ENCODE measurements at places on chromosomes 5 and 9.
A peak's percentile ranks its signal among the peaks of the same experiment; 100 is the strongest.

- DNase-seq: no peak
- peak overlapping the region; percentile 13 for H3K4me3 ChIP-seq
- peaks cover 71% of the 10 kb centered on the region for H3K27me3 ChIP-seq
- peaks cover 60% of the 10 kb centered on the region for H3K4me1 ChIP-seq
Observed at GRCh38 chr9:116323012-116323411, 169.4 kb downstream of the PAPPA start.

DNA sequence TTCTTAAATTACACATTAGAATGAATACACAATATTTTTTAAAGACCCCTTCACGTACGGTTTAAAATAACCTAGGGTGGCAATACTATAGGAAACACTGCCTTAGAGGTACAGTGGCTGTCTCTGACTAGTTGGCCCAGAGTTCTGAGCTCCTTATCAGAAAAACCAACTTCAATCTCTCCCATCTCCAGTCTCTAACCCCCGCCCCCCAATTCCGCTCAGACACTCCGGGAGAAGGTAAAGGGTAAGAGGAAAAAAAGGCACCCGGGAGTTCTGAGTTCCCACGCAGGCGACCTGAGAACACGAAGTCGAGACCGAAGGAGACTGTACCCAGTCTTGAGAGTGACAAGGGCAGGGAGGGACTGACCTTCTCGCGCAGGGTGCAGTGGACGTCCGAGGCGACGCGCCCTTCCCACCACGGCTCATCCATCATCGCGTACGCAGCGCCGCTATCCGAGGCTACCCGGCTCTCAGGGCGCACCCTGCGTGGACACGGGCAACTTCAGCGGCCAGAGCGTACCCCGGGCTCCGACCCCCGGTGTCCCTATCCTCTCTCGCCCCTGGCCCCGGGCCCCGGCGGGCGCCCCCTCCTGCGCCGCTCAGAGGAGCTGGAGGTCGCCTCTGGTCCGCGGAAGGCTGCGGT, 752 bp downstream of the CCNJL start:
- peak overlapping the region; percentile 96 for H3K4me3 ChIP-seq
- DNase-seq: peak; percentile 26
- peaks cover 41% of the 10 kb centered on the region for H3K4me1 ChIP-seq
- peaks cover 5% of the 10 kb centered on the region for H3K36me3 ChIP-seq
- peak overlapping the region; percentile 82 for H3K27ac ChIP-seq
- H3K27me3 ChIP-seq: no peaks in the 10 kb centered on the region

DNA sequence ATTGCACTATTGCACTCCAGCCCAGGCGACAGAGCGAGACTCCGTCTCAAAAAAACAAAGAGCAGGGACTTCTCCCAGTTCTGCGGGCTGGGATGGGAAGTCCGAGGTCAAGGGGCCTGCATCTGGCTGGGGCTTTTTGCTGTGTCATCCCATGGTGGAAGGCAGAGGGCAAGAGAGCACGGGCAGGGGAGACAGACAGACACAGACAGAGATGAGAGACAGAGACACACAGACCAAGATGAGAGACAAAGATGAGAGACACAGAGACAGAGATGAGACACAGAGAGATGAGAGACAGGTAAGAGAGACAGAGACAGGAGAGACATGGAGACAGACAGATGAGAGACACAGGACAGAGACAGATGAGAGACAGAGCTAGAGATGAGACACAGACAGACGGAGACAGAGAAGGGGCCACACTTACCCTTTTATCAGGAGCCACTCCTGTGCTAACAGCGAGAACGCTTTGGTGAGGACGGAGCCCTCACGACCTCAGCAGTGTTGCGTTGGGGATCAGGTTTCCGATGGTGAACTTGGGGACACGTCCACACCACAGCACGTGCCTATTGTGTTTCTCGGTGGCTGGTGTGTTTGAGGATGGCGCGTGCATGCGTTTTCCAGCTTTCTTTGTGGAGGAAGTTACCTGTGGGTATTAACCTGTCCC, 8.9 kb upstream of the TOR4A start:
- no peak for DNase-seq
- H3K27me3 ChIP-seq: no peaks in the 10 kb centered on the region
- peak overlapping the region; percentile 24 for H3K27ac ChIP-seq
- peaks cover 6% of the 10 kb centered on the region for H3K36me3 ChIP-seq
- H3K4me1 ChIP-seq: peaks cover 5% of the 10 kb centered on the region
- H3K4me3 ChIP-seq: peak overlapping the region; percentile 24

- no peak overlapping the region for H3K4me3 ChIP-seq
- no peak for DNase-seq
- H3K36me3 ChIP-seq: no peaks in the 10 kb centered on the region
- peaks cover 6% of the 10 kb centered on the region for H3K4me1 ChIP-seq
Observed at GRCh38 chr9:19184144-19184917, 46.2 kb upstream of the DENND4C start.

DNA sequence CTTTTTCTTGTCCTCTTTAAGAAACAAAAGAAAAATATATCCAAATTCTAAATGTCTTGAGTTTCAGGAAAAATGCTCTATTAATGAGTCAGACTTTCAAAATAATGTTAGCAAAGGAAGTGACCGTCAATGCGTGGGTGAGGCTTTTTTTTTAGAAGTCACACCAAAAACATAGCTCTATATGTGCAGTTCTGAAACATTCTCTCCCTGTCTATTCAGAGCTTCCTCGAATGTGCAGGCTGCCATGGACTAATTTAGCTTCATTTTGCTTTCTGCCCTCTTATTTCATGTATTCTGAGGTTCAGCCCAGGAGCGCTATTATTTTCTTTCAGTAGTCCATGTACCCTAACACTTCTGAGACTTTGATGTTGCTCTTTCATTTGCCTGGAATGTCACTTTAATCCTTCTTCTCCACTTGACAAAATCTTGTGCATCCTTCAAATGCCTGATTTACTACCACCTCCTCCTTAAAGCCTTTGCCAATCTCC, 72.5 kb upstream of the RASA1 start:
- H3K27ac ChIP-seq: no peak overlapping the region
- DNase-seq: no peak
- H3K4me1 ChIP-seq: no peaks in the 10 kb centered on the region
- no peak overlapping the region for H3K4me3 ChIP-seq
- no peaks in the 10 kb centered on the region for H3K27me3 ChIP-seq

Measured in neural crest cell (in vitro differentiated cells).